Activated CD4-positive, alpha-beta T cell treated with anti-CD3 and anti-CD28 coated beads, Interleukin-2, amount 10 ng/mL, durations not matched to agents 7 days and 5 days (primary cell): ENCODE measurements at places on chromosomes 1 and 21. TPM values are rescaled to one million over a fixed set of nuclear protein-coding genes. Genes with fewer than 3 reads are reported as not detected.

DNA sequence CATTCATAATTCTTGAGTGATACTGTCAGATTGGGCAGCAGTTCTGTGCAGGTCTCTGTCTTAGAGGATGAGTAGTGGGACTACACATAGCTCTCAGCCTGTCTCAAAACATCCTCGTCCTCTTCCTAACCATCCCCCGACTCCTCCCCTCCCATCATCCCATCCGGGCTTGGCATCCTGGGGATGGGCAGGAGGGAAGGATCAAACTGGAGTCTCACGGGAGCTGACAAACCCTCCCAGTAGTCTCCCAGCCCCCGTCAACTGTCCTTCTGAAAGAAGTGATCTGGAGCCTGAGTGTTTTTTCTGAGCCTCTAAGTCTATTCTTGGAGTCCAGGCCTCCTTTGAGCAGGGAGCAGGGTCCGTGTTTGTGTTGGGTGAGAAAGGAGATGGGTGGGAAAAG lies 102.0 kb downstream of the PAX7 start:
- H3K36me3 ChIP-seq: no peaks in the 10 kb centered on the region
- no peak overlapping the region for H3K4me3 ChIP-seq
- peaks cover 14% of the 10 kb centered on the region for H3K27me3 ChIP-seq

DNA sequence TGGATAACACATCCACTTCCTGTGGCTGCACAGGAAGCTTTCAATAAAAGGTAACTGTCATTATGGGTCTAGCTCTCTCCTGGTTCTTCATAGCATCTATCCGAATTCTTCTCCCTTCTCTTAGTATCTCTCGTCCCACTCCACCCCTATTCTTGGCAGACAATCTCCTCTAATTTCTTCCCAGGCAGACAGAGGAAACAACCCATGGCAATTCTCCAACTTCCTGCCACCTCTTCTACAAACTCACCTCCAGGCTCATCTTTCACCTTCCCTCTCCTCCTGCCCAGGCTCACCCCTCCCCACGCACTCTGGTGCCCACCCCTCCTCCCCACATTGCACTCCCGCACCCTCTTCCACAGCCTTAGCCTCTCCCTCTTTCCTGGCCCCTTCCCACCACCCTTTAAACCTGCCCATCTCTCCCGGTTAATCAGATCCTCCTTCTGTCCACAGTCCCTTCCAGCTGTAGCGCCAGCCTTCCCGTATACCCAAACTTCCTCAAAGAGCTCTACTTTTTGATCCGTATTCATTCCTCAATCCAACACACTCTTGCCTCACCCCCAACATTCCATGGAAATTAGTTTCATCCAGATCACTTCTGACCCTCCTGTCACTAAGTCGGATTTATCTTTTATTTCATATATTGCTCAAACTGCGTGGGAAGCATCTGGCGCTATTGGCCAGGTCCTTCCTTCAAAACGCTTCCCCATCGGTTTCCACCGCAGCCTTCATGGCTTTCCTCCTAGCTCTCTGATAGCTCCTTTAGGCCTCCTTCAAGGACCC lies 25.9 kb downstream of the SHISA4 start:
- no peak for DNase-seq
- no peak overlapping the region for H3K27ac ChIP-seq
- no peak overlapping the region for H3K4me3 ChIP-seq
- H3K36me3 ChIP-seq: no peaks in the 10 kb centered on the region
- peaks cover 5% of the 10 kb centered on the region for H3K27me3 ChIP-seq

- no peaks in the 10 kb centered on the region for H3K27me3 ChIP-seq
- H3K4me1 ChIP-seq: no peaks in the 10 kb centered on the region
- H3K27ac ChIP-seq: no peak overlapping the region
- no peaks in the 10 kb centered on the region for H3K36me3 ChIP-seq
- H3K4me3 ChIP-seq: no peak overlapping the region
Measured at GRCh38 chr1:171038284-171038683, 52.4 kb upstream of the FMO3 start.

The SHISA4 gene
- 0.83 TPM for total RNA-seq

The GJA5 gene
- not detected for total RNA-seq

The TMPRSS15 gene
- total RNA-seq: not detected

GRCh38 chr1:199273837-199274379 lies 635.1 kb downstream of the PTPRC start:
- no peak overlapping the region for H3K27ac ChIP-seq
- no peaks in the 10 kb centered on the region for H3K36me3 ChIP-seq
- H3K4me1 ChIP-seq: no peaks in the 10 kb centered on the region
- DNase-seq: no peak
- H3K4me3 ChIP-seq: no peak overlapping the region

GRCh38 chr21:37564924-37565529 lies 198.5 kb downstream of the DYRK1A start:
- peaks cover 38% of the 10 kb centered on the region for H3K4me1 ChIP-seq
- no peaks in the 10 kb centered on the region for H3K36me3 ChIP-seq
- peak overlapping the region; percentile 82 for H3K4me3 ChIP-seq
- DNase-seq: no peak
- peak overlapping the region; percentile 98 for H3K27ac ChIP-seq
- H3K27me3 ChIP-seq: peaks cover 3% of the 10 kb centered on the region
